ENCODE measurements at places on chromosomes 12 and 14. TPM values are rescaled to one million over a fixed set of nuclear protein-coding genes. Genes with fewer than 3 reads are reported as not detected.

TMEM132D gene
- 7.5 TPM for total RNA-seq

TMEM52B gene
- 0.63 TPM for total RNA-seq

CAPZA3 gene
- not detected for total RNA-seq

KRR1 gene
- 42.3 TPM for total RNA-seq

DNAJC22 gene
- total RNA-seq: not detected

RNASE3 gene
- not detected for total RNA-seq

AGAP2 gene
- 40.7 TPM for total RNA-seq

LRRC10 gene
- total RNA-seq: not detected

KERA gene
- total RNA-seq: 0.31 TPM

C12orf50 gene
- 0.31 TPM for total RNA-seq

PITPNM2 gene
- total RNA-seq: 20.3 TPM

FAIM2 gene
- 37.2 TPM for total RNA-seq

VWF gene
- 17.5 TPM for total RNA-seq

SDS gene
- not detected for total RNA-seq

RBM25 gene
- total RNA-seq: 120 TPM

CMTM5 gene
- total RNA-seq: 1.3 TPM

MANSC4 gene
- 0.63 TPM for total RNA-seq

GYS2 gene
- not detected for total RNA-seq

CCDC60 gene
- total RNA-seq: not detected

CDCA3 gene
- total RNA-seq: 4.1 TPM

MAP1LC3B2 gene
- 4.1 TPM for total RNA-seq

PYGL gene
- 11.0 TPM for total RNA-seq

OTX2 gene
- 0.31 TPM for total RNA-seq

TMEM117 gene
- 13.8 TPM for total RNA-seq

C1S gene
- total RNA-seq: 8.1 TPM

LMNTD1 gene
- not detected for total RNA-seq

FSCB gene
- 0.31 TPM for total RNA-seq

MSRB3 gene
- 3.4 TPM for total RNA-seq

SLC41A2 gene
- 84.8 TPM for total RNA-seq

ACSM4 gene
- not detected for total RNA-seq

IL22 gene
- total RNA-seq: not detected

KCNK13 gene
- 0.31 TPM for total RNA-seq

OASL gene
- total RNA-seq: not detected

KRT3 gene
- not detected for total RNA-seq

ARID2 gene
- 88.0 TPM for total RNA-seq

CLEC9A gene
- not detected for total RNA-seq

PSMA6 gene
- total RNA-seq: 146 TPM

PIANP gene
- total RNA-seq: 4.1 TPM

CD4 gene
- total RNA-seq: 1.9 TPM

CERS5 gene
- total RNA-seq: 160 TPM

TRHDE gene
- total RNA-seq: 21.3 TPM

NPAS3 gene
- 42.9 TPM for total RNA-seq

CDC42BPB gene
- total RNA-seq: 142 TPM

KRT86 gene
- total RNA-seq: not detected

GPX2 gene
- not detected for total RNA-seq

A2M gene
- total RNA-seq: 48.8 TPM

KLRG1 gene
- total RNA-seq: 19.7 TPM

PTPRO gene
- total RNA-seq: 283 TPM

VASH1 gene
- 103 TPM for total RNA-seq

CCDC177 gene
- total RNA-seq: 8.8 TPM

TAS2R13 gene
- 25.0 TPM for total RNA-seq

IKZF4 gene
- total RNA-seq: 8.5 TPM

OR10G2 gene
- total RNA-seq: not detected

NXPH4 gene
- total RNA-seq: 1.6 TPM

RGS6 gene
- 13.5 TPM for total RNA-seq

RNU6-7 gene
- total RNA-seq: not detected

KRT72 gene
- not detected for total RNA-seq

NRL gene
- total RNA-seq: 2.2 TPM

Data from parietal lobe (tissue), 2 donors.